Sciatic nerve (tissue), 2 donors: ENCODE measurements at places on chromosomes 6 and 20. TPM values are rescaled to one million over a fixed set of nuclear protein-coding genes. Genes with fewer than 3 reads are reported as not detected.

DNA sequence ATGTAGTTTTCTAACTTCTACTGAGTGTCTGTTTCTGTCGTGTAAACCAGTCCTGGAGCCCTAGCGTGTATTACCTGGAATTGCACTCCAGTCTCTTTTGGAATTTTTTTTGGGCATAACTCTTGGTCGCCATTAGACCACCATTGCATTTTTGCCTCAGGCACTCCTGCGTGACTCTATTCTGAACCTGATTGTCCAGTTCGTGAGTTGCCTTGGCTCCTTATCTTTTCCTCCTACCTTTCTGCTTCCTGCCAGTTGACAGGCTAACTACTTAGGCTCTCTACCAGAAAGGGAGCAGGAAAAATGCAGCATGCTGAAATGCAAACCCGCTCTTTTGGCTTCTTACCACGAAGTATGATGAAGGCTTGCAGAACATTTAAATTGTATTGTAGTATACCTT, 490.9 kb upstream of the SOX4 start:
- no peak for DNase-seq

GRCh38 chr6:163409712-163410111, 4.8 kb upstream of the QKI start:
- no peak for DNase-seq

The ROMO1 gene
- total RNA-seq: 63.8 TPM

- DNase-seq: no peak
Measured at GRCh38 chr6:132153221-132153898, 202.2 kb upstream of the CCN2 start.

- peak; percentile 94 for DNase-seq
Measured at GRCh38 chr20:3846740-3847428, at the start of gene MAVS. TSS of gene MAVS (plus strand) at chr20:3846834. CDS start at chr20:3854625, 7,791 bp downstream.

The PDYN gene
- not detected for total RNA-seq

- DNase-seq: no peak
Measured at GRCh38 chr20:24643731-24644626, 174.6 kb downstream of the SYNDIG1 start.

DNA sequence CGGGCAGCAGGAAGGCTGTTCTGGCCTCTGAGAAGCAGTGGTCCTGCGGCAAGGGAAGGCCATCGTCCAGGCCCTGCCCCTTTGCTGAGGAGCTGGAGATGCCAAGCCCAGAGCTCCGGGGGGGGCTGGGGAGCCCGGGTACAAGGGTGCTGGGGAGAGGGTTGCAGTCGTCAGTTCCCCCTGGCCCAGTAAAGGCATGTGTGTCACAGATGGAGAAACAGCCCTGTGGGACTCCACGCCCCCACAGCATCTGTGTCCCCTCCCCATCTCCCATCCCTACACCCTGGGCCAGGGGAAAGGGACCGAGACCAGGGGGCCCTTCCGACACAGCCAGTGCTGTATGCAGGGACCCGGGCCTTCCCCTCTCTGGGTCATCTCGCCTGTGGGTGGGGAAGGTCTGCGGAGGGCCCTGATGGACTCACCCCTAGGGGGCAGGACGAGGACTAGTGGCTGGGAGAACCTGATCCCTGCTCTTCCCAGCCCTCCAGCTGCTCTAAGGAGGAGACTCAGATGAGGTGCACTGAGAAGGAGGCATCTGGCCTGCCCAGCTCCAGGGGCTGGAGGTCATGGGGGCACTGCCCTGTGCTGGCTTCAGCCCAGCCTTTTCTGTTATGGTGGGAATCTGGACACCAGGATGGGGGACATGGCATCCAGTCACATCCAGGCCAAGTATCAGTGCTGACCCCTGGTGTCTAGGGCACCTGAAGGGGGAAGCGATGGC, 609 bp downstream of the MYL9 start:
- DNase-seq: peak; percentile 81

DNA sequence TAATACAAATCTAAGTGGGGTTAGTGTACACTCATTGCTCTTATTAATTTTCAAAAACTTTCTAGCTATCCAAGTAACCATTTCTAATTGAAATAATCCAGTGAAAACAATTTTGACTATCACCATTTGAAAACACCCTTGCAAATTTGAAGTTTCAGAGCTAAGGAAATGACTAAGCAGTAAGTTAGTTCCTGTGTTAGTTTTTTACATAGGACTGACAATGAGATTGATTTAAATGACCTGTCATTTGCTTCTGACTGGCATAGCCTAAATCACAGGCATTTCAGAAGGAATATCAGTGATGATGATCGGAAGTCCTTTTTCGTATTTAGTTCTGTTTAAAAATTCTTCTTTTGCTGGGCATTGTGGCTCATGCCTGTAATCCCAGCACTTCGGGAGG, 27.0 kb downstream of the STK4 start:
- DNase-seq: no peak

The SNX14 gene
- 92.9 TPM for total RNA-seq
